Activated CD8-positive, alpha-beta T cell treated with anti-CD3 and anti-CD28 coated beads for 36 hours (primary cell): ENCODE measurements at places on chromosomes 5 and 9.
A peak's percentile ranks its signal among the peaks of the same experiment; 100 is the strongest.

- DNase-seq = no peak
These were observed 12.4 kb downstream of the SPATA31E1 start for GRCh38 chr9:87894998-87895625.

DNA sequence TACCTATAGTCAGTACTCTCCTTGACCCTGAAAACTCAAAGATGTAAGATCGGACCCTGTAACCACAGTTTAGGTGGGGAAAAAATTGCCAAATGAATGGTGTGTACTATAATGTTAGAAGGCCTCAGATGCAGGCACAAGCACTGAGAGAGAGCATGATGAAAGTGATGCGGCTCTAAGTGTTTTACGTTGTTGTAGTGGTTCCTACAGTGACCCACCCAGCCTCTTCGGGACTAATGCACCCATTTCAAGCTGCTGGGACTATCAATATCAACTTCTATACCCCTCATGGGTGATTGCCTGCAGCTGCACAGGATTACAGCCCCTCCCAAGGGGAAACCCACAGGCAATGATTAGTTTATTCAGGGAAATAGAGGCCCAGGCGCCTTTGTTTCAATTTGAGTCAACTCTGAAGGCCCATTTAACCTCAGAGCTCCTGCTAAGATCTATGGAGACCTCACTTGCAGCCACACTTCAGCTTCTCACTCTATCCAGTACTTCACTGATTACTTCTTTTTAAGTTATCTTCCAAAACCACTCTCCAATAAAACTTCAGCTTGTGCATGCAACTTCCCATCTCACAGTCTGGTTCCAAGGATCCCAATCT lies 340.7 kb downstream of the NR2F1-AS1 start:
- DNase-seq = no peak

DNA sequence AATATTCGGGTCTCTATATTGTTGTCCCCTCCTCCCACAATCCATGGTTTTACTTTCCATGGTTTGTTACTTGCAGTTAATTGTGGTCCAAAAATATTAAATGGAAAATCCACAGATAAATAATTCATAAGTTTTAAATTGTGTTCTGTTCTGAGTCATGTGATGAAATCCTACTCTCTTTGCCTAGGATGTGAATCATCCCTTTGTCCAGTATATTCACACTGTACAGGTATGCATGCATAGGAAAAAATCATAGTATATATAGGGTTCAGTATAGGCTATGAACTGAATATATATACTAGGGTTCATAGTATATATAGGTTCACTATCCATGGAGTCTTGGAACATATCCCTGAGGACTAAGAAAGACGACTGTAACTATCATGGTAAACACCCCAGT lies 19.6 kb downstream of the INSYN2B start:
- DNase-seq = no peak

- DNase-seq = no peak
These were observed 24.8 kb downstream of the STX17 start for GRCh38 chr9:99931155-99931840.

GRCh38 chr9:129141066-129142041 lies 30.1 kb downstream of the PTPA start:
- peak; percentile 61 for DNase-seq

- no peak for DNase-seq
These were observed 174.9 kb upstream of the PAPPA start for GRCh38 chr9:115978659-115979096.

- peak; percentile 72 for DNase-seq
These were observed 16.7 kb upstream of the MTMR12 start for GRCh38 chr5:32329395-32329834.

- no peak for DNase-seq
These were observed 285.6 kb downstream of the FANCC start for GRCh38 chr9:95031711-95032461.

GRCh38 chr5:99814321-99815063 lies 720.7 kb upstream of the FAM174A start:
- DNase-seq = no peak

- no peak for DNase-seq
These were observed 589 bp upstream of the THBS4 start for GRCh38 chr5:80034559-80034958.

GRCh38 chr9:80763536-80763935 lies 925.8 kb downstream of the TLE1 start:
- DNase-seq = no peak

DNA sequence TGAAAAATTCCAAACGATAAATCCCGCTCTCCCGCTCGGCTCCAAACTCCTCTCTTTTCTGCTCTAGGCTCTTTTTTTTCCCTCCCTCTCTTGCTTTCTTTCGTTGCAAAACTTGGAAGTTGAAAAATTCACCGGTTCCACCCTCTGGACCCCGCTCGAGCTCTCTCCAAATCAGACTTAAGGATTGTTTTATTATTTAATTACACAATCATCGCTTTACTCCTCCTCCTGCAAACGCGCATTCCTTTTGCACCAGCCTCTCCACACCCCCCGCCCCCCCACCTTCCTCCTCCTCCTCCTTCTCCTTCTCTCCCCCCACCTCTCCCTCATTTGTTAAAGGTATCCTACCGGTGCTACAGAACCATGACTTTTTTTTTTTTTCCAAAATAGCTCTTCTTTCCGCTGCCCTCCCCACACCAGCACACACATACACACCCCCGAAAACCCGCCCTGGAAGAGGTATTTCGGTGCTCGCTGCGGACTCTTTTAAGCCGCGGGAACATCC lies 535 bp upstream of the NFIB start:
- DNase-seq = no peak

- DNase-seq = no peak
These were observed 212.0 kb downstream of the ARHGAP26 start for GRCh38 chr5:142981886-142982820.

DNA sequence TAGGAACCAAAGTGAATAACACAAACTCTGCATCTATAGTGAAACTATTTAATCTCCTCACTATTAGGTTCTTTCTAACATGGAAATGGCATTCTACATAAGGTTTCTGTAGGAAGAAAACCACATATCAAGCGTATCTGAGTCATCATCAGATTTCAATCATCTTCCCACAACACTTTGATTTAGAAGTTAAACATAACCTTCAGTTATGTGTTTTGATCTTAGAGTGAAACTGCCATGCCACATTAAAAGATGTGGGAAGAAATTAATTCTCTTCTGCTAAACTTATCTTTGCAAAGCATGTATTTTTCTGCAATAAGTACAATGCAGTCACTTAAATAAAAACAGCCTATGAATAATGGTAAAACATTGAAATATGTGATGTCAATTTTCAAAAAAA lies 55.0 kb downstream of the MEF2C start:
- DNase-seq = no peak

- DNase-seq = no peak
These were observed 5.6 kb upstream of the SNCAIP start for GRCh38 chr5:122306461-122306860.

DNA sequence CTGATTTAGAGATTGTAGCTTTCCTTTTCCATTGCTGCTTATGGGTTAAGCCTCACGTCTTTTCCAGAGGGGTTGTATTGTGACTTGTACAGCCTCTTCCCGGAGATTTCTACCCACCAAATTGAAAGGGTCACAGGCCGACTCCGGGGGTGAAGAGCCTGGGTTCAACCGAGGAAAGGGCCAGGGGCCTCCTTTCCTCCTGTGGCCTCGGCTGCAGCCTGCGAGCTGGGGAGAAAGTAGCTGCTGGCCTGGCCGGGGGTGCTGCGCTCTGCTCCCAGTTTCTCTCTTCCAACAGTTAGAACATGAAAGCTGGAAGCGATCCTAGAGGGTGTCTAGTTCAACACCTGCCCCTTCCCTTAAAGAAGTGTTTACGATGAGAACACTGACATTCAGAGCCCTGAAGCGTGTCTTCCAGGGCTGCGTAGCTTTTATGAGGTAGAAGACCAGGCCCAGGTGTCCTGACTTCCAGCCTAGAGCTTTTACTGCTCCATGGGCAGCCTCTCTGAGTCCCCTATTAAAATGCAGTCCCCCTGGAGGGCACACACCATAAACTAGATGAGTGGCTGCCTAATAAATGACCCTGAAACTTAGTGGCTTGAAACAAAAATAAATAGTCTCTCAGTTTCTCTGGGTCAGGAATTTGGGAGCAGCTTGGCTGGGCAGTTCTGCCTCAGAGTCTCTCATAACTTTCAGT lies 56.9 kb downstream of the ACER2 start:
- DNase-seq = no peak

DNA sequence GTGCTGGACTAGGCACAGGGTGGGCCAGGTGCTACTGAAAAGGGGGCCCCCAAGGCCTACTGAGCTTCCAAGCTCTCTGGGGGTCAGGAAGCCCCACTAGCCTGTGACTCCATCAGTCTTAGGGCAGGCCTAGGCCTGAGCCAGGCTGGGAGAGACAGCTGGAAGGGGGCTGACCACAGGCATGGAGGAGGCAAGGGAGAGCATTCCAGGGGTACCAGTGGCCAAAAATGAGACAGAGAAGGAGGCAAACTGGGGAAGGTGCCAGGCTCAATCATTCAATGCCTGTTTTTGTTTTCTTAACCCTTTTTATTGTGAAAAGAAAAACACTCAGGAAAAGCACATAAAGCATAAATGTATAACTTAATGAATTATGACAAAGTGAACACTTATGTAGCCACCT lies 26.2 kb upstream of the TCF7 start:
- DNase-seq = no peak

GRCh38 chr5:79759436-79759835 lies 69.8 kb downstream of the CMYA5 start:
- DNase-seq = no peak

GRCh38 chr9:6538666-6539071 lies 106.9 kb downstream of the GLDC start:
- DNase-seq = no peak
